CD4-positive, alpha-beta T cell treated with Interleukin-6 at 100 ng/mL for 8 hours (primary cell): ENCODE measurements at places on chromosomes 4 and X.

DNA sequence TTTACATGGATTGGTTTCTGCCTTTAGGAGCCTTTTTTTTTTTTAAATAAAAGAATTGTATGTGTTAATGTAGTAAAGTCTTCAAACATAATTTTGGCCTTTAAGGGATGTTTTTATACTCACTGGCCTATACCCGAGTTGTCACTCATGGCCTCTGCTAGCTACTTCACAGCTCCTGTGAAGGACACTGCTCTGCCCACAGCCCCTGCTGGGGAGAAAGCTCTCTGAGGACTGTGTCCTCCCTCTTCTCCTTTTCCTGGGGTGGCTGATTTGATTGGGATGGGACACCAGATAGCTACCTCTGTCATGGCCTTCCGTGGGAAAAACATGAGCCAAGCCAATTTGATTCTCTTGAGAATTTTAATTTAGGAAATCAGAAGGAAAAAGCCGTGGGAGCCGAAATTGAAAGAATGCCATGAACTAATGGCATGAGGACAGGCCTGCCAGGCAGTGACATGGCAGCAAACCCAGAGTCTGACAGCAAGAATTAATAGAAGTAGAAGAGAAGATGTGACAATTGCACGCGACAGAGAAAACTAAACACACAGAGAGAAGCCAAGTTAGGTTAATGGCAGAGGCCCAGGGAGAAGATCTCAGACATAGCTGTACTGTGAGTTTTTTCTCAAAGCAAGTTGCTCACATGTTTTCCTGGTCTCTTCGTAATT lies 81.4 kb downstream of the ARHGAP10 start:
- DNase-seq = no peak

DNA sequence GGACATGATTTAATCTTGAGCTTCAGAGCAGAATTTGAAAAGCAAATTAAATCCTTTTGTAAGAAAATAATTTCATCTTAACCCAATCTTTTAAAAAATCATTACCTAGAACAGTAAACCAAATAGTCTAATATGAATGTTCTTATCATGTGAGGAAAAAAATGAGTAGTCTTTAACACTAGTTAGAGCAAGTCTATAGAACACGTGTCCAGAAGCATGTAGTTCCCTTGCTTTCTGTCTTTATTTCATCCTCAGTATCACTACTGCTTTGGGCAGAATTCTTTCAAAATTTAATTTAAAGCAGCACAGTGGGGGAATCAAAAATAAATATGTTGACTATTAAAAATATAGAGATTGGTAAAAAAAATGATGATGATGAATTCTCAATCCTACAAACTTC lies 2.1 kb downstream of the RBM47 start:
- no peak for DNase-seq

DNA sequence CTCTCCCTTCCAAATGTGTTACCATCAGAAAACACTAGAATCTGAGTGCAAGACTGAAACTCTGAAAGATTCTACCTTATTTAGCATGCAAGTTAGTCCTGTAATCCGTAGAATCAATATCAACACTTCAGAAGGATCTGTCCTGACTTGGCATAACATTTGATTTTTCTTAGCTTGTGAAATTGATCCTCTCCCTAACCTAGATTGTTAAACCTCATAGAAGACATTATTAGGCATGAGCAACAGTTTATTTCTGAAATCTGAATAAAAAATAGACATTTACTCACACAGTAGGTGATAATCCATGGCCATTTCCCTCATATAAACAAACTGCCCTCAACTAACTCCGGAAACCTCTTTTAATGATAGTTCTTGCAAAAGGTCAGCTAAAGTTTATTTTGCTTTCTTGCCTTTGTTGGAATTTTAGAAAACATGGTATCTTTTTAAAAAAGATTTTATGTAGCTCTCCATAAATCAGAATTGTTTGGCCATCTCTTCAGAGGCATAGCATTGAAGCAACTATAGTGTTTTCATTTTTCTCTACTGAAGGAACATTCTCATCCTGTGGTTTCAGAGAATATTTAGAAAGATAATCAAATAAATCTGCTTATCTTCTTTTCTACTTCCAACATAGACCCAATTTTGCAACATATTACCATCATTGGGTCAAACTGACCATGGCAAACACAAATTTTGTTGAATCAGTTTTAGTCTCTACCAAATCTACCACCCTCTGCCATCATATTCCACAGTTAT lies 38.5 kb upstream of the PDLIM5 start:
- no peak for DNase-seq

- no peak for DNase-seq
Measured at GRCh38 chrX:151596282-151596681, 32.8 kb downstream of the PASD1 start.

DNA sequence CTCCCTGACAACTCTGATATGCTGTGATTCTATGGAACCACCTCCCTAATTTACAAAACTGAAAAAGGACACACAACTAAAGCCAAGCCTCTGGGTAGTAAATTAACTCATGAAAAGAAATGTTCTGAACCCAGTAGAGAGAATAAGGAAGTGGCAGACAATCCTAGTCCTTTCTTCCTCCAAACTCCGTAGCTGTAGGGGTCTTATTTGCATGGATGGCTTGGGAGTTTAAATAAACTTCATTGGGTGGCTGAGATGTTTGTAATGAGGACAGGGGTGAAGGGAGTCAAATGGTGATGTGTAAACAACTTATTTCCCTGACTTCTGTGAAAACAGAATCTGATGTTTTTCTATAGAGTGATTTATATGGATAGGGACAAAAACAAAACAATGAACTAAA lies 59.3 kb downstream of the GPC3 start:
- no peak for DNase-seq

DNA sequence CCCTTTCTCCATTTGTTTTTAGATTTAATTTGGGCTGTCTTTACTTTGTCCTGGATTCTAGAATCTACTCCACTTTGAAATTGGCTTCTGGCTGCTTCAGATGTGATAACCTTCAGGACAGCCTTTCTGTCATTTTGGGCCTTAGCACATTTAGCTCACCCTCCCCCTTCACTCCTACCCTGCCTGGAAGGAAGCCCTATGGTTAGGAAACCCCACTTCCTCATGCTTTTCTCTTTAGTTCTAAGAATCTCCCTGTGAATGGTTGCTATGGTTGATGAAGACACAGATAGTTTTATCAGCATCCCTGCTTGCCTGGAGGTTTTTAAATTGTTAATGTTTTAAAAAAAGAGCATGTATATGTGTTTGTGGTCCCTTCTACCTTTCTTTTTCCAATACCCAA lies 100.7 kb upstream of the PTPN13 start:
- DNase-seq = no peak

DNA sequence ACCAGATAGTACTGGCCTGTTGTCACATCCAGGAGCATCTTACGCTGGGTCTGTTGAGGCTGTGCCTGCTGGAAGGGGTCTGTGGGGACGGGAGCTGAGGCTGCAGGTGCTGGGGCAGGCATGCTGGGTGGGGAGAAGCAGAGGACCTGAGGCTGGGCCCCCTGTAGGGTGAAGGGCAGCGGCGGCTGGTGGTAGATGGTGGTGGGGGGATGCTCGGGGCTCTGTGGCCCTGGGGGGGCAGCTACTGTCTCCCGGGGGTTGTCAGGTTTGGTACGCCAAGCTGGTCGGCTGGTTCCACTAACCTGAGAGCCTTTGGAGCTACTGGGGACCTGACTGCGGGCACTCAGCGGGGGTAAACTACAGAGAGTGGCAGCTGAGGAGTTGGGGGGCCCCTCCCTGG lies 7.8 kb downstream of the C4orf54 start:
- DNase-seq = no peak

DNA sequence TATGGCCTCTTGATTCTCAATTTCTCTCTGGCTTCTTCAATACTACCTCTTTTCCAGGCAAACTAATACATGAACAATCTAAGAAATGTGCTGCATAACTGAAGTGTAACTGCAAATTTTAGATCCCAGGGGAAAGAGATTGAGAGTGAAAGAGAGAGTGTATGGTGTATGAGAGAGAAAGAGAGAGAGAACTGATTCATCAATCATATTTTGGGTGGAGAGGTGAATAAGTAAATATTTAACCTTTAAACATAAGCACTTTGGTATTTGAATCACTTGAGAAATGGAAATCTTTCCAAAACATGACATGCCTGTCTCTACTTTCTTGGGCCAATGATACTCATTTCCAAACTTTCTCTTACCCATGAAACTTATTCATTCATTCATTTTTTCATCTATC lies 147.2 kb upstream of the DIPK2B start:
- DNase-seq = no peak

DNA sequence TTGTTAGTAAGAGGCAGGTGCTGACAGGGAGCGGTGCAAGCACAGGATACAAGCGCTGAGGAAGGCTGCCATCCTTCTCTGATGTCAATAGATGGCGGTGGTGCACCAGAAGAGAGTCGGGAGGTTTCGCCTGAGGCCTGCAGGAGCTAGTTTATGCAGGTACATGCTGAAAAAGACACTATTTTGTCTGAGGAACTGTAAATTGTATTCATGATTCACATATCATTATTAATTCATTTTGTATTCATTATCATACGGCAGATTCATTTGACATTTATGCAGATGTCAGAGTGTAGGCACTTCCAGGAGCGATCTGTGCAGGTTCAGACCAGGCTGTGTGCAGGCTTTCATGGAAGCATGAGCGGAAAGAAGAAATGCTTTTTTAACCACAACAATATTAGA lies 824.0 kb downstream of the STIM2 start:
- DNase-seq = no peak

DNA sequence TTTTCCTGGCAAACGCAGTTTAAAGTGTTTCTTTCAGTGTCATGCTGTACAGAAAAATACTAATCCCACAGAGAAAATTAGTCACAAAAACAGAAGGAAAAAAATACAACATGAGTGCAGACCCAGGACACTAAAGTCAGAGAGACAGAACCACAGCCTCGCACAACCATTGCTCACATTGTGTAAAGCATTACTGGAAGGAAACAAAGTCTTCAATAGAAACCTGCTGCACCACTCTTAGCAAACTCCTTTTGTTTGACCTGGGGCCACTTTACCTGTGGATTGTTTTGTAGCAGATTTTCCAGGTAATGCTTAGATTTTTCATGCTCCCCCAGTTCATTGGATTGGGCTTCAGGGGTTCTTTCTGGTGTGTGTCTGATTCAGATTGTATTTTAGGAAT lies 131.8 kb upstream of the TMLHE start:
- DNase-seq = no peak

DNA sequence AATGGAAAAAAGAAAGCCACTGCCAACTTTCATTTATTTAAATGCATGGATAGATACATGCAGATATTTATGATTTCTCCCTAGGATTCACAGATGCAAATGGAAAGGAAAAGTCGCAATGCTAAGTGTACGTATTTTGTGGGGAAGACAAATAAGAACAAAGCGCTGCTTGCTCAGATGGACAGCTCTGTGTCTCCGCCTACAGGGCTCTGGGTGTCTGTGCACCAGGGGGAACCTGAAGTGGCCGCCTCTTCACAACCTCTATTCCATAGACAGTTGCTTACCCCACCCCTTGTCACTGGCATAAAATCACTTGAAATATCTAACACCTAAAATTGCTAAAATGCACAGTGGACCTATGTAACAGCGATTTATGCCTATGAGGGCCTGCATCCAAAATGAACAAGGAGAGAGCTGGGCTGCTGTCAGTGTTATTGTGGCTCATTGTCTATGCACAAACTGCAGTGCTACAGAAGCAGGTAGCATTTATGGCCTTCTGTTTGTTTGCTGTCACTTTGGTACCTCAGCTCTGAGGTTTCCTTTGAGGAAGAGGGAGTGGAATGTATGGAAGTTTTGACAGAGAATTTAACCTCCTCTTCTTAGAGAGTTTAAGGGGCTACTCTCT lies 58.6 kb upstream of the PAGE1 start:
- DNase-seq = peak; percentile 33

DNA sequence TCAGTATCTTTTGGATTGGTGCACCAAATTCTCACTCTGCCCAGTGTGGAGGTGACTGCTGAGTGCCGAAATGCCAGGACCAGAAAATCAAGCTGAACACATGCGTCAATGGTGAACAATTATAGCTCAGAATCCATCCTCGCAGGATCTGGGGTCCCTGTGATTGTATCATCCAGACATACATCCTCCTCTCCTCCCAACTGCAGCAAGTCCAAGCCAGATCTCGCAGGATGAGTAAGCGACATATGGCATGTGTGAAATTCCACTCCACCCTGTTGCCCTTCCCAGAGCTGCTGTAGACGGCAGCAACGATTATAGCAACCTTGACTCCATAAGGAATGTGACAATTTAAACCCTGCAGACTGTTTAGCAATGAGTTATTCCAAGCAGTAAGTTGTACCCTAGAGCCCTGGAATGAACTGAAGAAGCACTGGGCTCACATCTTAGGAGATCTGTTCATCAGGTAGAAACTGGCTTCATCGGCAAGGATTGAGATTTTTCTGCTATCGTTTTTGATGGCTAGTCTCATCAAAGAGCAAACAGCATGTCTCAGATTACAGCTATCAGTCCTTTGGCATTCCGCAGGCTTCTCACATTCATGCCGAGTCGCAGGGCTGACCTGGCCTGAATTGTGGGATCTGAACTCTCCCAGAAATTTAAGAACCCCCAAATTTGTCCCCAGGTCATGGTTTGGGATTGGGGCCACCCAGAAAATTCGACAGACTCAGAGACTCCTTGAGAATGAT lies 35.5 kb upstream of the SORBS2 start:
- DNase-seq = no peak

DNA sequence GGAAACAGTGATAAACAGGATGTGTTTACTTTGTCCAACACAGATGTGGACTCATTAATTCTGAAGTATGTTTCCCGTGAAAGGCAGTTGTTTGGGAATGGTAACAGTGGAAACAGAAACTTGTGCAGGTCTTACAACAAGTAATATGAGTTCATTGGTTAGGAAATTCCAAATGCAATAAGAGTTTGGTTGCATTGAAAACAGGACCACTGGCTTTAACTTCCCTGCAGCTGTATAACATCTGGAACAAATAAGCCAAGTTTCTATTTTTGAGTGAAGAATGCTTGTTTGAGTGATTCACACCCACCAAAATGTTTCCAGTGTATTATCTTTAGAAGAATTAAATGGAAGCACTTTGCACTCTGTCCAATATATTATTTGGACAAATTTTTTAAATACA lies 82.4 kb upstream of the BMP3 start:
- no peak for DNase-seq

- no peak for DNase-seq
Measured at GRCh38 chr4:86974551-86974994, 39.8 kb downstream of the AFF1 start.

DNA sequence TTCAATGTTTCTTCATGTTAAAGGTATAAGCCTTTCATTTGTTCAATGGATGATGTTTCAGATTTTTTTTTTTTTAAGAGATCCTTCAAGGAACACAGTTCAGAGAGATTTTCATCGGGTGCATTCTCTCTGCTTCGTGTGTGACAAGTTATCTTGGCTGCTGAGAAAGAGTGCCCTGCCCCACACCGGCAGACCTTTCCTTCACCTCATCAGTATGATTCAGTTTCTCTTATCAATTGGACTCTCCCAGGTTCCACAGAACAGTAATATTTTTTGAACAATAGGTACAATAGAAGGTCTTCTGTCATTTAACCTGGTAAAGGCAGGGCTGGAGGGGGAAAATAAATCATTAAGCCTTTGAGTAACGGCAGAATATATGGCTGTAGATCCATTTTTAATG lies 75.8 kb downstream of the NPNT start:
- no peak for DNase-seq

GRCh38 chr4:21544415-21544814 lies 404.2 kb downstream of the KCNIP4 start:
- no peak for DNase-seq

- no peak for DNase-seq
Measured at GRCh38 chr4:70712604-70713452, 8.9 kb upstream of the RUFY3 start.
